ENCODE measurements at places on chromosomes 4 and X. TPM values are rescaled to one million over a fixed set of nuclear protein-coding genes. Genes with fewer than 3 reads are reported as not detected.

GRCh38 chr4:15945516-15945915 lies 7.0 kb upstream of the FGFBP1 start:
- no peak for DNase-seq

RHOXF1 gene
- not detected for total RNA-seq

FAM9C gene
- not detected for total RNA-seq

DNA sequence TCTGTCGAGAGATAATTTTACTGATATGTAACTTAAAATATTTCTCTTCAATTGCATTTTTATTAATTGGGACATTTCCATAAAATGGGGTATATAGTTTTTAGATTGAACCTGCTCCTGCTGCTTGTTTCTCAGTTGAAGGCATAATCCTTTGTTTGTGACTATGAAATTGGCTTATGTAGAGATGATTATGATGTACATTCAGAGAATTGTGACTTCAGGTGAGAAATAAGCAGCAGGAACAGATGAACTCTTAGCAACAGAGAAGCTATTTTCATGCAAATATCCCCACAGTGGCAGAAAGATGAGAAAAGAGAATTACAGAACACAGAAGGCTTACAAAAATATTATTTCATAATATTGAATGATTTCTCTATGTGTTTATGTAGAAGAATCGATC lies 1499.5 kb upstream of the ADGRL3 start:
- DNase-seq = no peak

DNA sequence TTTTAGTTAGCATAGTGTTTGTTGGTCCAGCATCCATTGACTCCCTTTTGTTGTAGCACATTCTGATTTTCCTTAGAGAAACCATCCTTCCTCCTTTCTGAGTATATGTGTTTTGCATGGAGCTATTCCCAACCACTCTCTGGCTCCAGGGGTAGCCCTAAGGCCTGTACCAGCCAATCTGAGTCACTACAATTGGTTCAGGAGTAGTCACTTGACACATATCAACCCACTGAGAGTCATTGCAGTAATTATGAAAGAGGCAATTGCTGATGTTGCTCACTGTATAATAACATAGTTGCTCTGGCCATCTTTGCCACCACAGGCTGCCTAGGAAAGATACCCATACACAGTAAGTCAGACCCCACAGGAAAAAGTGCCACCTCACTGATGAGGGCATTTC lies 71.2 kb upstream of the GRID2 start:
- DNase-seq = no peak

DNA sequence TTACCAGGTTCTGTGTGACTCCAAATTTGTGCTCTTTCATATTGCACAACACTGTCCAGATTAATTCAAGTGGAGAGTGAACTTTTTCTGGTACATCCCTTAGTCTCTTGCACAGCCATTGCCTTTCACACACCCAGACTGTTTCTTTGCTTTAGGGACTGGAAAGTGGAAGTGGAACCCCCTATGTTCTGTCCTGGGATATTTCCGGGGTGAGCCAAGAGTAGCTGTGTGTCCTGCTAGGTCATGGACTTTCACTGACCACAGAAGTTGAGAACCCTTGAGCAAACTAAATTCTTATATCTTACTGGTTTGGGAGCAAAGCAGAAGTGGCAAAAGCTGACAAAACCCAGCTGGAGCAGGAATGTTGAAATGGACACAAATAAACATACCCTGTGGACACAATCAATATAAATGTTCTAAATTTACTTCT lies 10.3 kb upstream of the VSIG4 start:
- no peak for DNase-seq

- DNase-seq = no peak
These were observed 47.4 kb downstream of the FGF2 start for GRCh38 chr4:122873821-122874593.

GRCh38 chrX:1720836-1721235 lies 106.0 kb downstream of the ASMT start:
- no peak for DNase-seq

OPN1MW3 gene
- total RNA-seq = not detected

DNA sequence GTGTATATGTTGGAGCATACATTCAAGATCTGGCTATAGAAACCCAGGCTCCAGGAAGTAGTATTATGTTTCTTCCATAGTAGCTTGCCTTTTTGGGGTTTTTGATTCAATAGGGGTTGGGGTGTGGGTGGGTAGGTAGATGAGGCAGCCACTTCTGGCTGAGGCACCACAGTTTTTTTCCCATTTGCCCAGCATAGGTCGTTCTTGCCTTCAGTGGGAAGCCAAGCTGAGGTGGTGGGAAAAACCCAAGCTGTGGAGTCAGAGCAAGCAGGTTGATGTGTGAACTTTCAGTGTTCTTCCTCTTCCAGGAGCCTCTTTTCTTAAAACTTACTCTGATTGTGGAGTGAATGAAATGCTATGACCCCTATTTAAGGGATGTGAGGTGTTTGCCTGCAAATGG lies 67.0 kb upstream of the RPS6KA3 start:
- DNase-seq = no peak

DNA sequence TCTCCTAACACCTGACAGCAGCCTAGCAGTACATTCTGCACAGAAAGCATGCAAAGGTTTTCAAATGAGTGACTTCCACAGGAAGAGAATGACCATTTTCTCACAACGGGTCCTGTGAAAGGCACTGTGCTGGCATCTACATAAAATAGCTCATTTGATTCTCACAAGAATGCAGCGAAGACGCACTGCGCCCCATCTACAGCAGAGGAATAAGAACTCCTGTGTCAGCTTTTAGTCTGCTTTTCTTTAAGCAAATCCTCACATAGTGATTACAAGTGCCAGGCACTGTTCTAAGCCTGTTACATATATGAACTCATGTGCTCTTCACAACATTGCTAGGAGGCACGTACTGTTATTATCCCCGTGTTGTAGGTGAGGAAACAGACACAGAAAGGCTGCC lies 62.5 kb downstream of the AFAP1 start:
- DNase-seq = no peak

DNA sequence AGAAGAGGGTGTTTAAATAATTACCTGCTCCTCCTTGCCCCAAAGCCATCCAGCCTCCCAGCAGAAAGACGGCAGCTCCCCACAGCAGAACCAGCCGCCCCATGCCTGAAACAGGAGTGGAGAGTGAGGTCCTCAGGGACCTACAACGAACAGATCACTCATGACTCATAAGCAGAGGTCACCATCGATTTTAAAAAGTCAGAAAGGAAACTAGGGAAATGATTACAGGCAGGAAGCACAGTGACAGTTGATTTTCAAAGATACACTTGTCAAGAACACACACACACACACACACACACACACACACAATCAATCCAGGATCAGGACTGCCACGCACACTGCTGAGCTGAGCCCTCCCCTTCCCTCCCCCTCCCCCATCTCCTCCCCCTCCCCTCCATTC lies at the start of gene CRLF2:
Gene CRLF2 (minus strand): TSS at position 118 of the 400 bp plus-strand sequence. CDS start 15 bp downstream, at position 103.
- DNase-seq = no peak

- no peak for DNase-seq
These were observed 23.3 kb downstream of the PHOX2B start for GRCh38 chr4:41725254-41725653.

DNA sequence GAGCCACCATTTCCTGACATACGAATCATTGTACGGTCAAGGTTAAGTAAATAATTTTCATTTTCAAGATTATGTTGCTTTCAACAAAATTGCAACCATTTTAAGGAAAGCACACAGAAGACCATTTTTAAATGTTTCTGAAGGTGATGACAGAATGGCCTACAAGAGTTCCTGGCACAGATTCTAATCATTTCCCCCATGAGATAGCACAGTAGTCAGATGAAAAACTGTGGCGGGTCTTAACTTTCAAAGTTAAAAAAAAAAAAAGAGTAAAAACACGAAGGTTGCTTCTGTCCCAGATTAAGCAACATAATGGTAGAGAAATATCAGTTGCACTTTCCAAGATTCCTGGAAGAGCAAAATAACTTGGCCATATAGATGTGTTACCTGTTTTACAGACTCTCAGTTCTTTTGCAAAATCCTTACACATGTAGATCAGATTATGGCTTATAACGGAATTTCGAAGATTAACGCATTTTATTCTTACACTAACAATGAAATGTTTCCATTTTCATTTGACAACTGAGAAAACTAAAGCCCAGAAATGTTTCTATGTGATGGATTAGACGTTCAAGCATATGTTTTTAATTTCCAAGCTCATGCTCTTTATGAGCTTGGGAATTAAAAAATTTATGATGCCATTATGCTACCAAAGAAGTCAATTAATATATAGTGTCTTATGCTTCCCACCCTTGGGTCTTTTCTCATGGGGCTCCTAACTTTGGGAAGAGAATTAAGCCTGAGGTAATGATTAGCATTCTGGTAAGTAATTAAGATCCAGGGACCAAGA lies 335.1 kb upstream of the CLNK start:
- DNase-seq = no peak

GRCh38 chr4:89026542-89026941 lies 30.4 kb downstream of the FAM13A start:
- no peak for DNase-seq
